ENCODE measurements at places on chromosomes 1 and 21.

DNA sequence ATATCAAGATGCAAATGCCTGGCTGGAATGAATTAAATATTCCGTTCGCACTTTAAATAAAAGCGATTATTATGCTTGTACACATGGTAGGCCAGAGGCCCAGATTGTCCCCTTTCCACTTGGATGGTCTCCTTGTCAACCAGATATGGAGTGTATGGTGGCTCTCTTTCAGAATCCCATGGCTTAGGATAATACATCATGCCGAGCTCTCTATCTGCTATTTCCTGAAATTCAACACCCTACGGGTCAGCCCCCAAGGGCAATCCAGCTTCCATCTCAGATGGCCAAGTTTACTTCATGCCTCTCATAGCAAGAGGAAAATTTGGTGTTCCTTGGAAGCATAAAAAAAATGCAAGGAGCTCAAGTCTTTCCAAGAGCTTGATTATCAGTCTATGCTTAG, 25.4 kb upstream of the FMO1 start:
- DNase-seq: no peak

DNA sequence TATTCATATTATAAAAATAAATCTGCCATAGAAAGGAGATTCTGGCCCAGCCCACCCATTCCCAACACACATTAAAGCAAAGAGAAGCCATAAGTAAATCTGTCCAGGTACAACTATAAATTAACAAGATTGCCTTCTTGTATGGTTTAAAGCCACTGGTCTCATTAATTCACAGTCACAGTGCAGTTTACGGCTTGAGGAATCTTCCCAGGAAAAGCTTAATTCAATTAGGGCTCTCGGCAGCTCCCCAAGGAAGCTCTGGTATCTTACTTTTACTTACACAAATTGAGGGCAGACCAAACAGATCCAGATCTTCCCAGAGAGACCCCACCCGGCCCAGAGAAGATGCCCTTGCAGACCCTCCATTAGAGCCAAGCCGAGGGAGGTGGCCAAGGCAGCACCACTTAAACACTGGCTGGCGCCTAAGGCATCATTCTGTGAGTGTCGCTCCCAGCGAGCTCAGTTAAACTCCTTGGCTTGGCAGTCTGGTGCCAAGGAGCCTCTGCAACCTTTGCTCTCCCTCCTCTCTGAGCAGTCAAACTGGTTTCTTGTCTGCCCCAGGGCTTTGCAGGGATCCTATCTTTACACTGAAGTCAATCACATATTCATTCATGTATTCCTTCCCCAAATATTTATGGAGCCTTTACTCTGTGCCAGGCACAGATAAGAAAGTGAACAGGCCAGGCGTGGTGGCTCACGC, 10.7 kb downstream of the SLC9A1 start:
- no peak for DNase-seq

DNA sequence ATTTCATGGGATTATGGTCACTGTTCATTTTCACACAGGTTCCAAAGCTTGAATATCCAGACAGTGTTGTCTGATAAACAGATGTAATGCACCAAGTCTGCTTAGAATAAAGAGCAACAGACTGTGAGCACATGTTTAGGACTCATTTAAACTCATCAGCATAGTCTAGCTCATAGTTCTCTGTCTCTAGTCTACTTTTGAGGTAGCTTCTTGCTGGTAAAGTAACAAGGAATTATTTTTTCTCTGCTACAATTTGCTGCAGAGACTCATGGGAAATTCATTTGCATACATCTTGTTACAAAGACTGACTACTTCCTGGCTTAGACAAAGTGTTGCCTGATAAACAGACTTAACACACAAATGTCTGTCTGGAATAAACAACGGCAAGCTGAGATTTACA, 187.2 kb downstream of the NFIA start:
- DNase-seq: no peak

DNA sequence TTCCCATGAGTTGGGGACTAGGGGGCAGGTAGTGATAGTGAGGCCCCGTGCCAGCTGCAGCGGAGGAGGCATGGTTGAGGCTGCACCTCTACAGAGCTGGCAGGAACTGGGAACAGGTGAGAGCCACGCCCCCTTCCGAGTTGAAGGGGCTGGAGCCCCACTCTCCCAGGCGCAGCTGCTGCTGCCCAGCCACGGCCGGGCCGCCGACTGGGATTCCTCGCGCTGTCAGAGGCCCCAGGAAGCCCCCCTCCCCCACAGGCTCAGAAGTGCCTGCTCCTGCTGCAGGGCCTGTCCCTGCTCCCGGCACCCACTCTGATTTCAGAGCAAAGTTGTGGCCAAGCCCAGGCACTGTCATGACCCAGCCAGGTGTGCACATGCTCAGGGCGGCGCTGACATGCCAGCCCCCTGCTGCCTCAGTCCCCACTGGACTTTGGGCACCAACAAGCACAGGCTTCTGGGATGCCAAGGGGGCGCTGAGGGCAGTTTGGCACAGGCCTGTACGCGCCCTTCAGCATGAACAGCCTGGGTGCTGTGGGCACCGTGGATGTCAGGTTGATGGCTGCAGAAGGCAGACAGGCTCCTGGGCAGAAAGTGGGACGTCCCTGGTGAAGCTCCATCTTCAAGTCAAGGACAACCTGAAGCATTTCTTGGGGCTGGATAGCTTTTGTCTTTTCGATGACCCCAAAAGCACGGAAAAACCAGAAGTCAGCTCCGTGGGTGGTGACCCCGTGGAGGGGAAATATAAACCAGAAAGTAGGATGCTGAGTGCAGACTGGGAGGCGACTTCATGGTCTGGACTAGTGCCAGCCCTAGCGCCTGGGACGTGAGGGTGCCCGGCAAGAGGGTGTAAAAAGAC, 121.5 kb downstream of the SIM2 start:
- DNase-seq: no peak

DNA sequence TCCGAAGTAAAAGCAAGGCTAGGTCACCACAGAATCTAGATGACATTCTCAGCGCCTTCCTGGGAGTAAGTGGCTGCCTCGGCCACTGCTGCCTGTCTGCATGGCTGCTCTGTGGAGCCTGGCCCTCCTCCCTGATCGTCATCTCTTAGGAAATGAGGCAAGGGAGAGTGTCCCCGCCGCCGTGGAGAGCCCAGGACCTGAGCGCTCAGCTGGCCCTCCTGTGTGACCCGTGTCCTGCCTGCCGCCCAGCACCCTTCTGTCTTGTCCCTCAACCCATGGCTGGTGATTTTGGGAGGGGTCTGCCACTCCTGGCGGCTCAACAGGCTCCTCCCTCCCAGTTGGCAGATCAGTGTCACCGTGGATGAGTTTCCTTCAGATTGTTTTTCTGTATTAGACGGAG, 156.4 kb upstream of the COL6A1 start:
- no peak for DNase-seq

DNA sequence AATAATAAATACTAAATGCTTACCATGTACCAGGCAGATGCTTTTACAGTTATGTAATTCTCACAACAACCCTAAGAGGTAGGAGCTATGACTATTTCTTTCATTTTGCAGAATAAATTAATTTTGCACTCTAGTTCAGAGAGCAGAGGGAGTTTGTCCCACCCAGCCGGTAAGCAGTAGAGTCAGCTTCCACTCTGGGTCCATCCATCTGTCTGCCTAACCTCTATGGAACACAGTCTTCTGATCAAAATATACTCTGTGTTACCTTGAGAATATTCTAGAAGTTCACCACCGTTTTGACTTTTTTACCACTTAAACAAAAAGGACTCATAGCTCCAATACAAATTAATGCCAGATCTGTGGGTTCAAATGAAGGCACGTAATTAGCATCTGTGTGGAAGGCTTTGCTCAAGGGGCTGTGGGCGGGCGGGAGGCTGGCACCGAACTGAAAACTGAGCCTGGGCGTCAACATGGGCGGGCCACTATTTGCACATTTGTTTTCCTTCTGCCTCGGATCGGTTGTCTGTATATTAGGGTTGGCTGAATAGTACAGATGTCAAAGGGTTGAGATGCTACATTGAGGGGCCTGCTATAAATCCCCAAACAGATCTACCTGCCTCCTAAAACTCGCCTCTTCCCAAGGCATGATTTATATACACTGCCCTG, 33.1 kb upstream of the LMO4 start:
- DNase-seq: no peak

DNA sequence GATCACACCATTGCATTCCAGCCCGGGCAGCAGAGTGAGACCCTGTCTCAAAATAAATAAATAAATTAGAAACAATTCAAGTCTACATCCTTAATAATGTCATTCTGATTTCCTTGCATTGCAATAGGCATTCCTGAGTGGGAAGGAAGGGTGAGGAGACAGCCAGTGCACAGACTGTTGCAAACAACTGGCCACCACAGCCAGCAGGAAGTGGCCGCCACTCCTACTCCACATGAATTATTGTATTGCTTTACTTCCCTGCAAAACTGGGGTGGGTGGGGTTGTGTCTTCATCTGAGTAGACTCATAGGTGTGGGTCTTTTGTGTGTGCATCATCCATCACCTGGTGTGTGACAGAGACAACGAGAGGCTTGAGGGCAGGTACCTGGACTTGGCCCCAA, 60.1 kb downstream of the OPTC start:
- DNase-seq: no peak

DNA sequence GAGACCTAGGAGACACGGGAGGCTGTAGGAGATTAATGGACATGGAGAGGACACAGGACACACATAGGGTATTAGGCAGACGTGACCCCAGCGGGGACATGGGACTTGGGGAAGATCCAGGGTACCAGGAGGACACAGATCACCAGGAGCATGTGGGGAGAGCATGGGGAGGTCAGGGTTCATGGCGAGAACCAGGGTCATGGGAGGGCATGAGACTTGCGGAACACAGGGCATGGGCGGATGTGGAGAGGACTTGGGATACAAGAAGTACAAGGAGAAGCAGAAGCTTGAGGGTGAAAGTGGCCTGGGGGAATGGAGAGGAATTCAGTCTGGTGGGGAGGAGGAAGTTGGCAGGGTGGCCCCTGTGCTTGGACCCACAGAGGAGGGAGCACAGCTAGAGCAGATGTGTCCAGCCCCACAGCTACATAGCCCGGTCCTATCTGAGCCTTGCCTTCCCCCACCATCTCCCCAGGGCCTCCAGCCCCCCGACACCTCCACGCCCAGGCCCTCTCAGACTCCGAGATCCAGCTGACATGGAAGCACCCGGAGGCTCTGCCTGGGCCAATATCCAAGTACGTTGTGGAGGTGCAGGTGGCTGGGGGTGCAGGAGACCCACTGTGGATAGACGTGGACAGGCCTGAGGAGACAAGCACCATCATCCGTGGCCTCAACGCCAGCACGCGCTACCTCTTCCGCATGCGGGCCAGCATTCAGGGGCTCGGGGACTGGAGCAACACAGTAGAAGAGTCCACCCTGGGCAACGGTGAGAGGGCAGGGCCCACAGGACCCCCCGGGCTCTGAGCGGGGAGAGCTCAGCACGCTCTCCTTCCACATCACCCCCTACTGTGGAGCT, 12.1 kb downstream of the TIE1 start:
- DNase-seq: no peak

DNA sequence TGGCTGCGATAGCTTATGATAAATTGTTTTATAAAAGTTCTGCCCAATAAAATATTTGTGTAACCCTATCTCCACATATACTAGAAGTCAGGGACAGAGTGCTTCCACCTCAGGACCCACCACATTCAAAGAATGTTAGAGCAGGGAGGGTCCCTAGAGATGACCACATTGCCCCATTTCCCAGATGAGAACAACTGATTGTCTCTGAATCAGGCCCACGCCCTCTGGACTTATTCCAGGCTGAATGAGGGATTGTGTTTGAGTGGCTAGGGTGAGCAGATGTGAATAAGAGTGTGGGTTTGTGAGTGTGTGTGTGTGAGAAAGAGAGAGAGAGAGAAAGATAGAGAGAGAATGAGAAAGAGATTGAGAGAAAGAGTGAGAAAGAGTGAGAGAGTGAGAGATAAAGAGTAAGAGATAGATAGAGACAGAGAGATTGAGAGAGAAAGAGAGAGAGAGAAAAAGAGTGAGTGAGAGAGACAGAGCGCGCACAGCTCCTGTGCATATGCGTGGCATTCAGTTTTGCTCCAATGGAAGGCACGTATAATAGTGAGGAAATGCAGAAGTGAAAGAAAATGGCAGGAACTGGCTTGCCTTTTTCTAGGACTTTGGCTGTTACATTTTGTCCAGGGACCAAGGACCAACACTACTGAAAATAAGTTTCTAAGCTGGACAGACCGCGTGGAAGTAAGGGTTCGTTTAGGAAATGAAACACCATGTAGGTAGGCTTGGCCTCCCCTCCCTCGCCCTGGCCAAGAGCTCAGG, 94.1 kb downstream of the ABCA4 start:
- no peak for DNase-seq

GRCh38 chr1:46575778-46576177, 24.3 kb upstream of the KNCN start:
- DNase-seq: no peak

DNA sequence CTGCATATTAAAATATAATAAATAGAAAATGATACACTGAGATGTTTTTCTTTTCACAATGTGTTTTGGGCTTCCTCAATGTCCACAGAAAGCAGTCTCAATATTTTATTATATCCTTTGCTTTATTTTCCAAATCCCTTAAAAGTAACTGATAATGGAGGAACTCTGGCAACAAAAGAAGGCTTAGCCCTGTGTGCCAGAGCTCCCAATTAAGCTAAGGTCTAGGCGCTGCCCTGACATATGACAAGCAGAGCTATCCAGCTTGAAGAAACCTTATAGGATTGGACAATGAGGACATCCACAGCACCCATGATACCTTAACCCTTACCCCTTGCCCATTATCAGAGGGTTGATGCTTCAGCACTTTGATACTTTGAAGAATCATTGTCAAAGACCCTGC, 12.9 kb upstream of the SHCBP1L start:
- no peak for DNase-seq

GRCh38 chr1:30760596-30761324, 3.2 kb upstream of the LAPTM5 start:
- DNase-seq: no peak

GRCh38 chr1:26936823-26937222, 15.3 kb downstream of the NUDC start:
- DNase-seq: no peak

DNA sequence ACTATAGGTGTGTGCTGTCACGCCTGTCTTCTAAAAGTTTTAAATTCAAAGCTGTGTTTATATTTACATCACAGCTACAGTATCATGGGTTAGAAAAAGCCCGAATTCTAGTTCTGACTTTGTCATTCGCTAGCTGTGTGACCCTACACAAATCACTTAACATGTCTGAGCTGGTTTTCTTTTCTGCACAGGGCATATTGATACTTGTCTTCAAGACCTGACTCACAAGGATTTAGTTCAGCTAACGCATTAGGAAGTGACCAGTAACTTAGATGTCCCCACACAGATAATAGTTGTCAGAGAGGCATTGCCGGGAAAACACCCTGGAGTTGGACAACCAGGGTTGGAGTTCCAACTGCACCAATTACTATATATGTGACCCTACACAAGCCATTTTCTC, 25.9 kb downstream of the GIPC2 start:
- no peak for DNase-seq

- DNase-seq: no peak
Measured at GRCh38 chr1:2539312-2539907, 9.3 kb upstream of the HES5 start.

All from stimulated activated CD8-positive, alpha-beta memory T cell treated with anti-CD3 and anti-CD28 coated beads, Interleukin-2, amount 100 ng/mL, for 1 hour (primary cell).